Astrocyte of the spinal cord (primary cell): ENCODE measurements at places on chromosomes 2 and 18.

GRCh38 chr2:24919506-24920097 lies 435 bp downstream of the ADCY3 start:
- DNase-seq, result no peak

GRCh38 chr2:137939026-137939425 lies 25.2 kb upstream of the HNMT start:
- DNase-seq, result no peak

- no peak for DNase-seq
Measured at GRCh38 chr18:78563110-78563509, 416.5 kb upstream of the SALL3 start.

DNA sequence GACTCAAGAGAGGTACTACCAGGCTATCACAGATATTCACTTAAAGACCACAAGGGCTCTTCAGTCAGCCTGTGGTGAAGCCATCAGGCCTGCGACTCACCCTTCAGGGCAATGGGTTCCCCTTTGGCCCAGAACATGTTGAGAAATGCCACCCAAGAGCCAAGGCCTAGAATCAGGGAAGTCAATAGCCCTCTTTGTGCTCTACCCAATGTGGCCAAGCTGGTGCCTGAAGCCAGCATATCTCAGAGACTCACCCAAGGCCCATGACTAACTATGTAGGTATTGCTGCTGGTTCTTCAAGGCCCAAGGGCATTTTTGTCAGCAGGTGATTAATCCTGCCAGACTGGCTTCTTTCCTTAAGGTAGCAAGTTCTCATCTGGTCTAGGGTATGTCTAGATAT lies 338.9 kb upstream of the SETBP1 start:
- no peak for DNase-seq

- no peak for DNase-seq
Measured at GRCh38 chr18:67483952-67484351, 32.6 kb downstream of the DSEL start.

DNA sequence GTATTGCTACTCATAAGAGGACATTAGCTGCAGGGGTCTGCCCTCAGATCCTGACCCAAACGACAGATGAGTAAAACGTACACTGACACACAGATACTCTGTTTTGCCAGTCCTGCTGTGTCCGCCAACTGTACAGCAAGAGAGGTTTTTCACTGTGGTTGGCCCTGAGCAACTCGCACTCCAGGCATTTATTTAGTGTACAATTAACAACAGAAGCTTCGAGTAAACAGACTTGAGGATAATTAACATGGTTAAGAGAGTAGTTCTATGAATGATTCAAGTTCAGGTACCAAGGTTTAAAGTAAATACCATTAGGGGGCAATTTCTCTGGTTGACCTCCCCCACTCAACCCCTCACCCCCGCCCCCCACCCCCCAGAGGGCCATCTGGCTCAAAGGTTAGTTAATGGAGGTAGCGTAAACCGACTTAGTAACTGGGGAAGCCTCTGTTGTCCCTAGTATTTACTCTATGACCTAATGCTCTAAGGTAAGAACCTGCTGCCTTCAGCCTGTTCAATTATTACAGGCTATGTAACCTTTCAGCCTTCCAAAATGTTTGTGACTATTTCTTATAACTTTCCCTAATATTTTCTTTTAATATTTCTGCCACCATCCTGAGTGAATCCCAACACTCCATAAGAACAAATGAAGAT lies 103.9 kb upstream of the XIRP2 start:
- no peak for DNase-seq

GRCh38 chr18:610214-610928 lies 13.6 kb downstream of the CLUL1 start:
- no peak for DNase-seq

DNA sequence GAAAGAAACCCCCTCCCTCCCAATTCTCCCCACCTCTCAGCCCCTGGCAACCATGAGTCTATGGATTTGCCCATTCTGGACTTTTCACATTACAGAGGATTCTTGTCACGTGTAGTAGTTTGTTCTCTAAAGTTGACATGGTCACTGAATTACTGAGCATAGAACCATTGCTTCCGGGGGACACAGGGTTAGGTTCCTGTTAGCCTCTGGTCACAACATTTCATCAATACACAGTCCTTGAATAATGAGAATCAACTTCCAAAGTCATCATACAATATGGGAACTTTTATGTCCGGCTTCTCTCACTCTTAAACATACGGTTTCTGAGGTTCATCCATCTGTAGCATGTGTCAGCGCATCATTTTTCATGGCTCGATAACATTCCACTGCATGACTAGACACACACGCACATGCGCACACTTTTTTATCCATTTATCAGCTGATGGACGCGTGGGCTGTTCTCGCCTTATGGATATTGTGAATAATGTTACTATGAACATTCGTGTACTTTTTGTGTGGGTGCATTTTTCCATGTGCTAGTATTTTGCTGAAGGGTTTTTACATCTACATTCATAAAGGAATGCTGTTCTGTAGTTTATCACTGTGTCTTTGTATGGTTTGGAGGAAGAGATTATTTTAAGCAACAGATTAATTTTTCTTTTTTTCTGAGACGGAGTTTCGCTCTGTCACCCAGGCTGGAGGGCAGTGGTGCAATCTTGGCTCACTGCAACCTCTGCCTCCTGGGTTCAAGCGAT lies 48.1 kb downstream of the PARD6G start:
- DNase-seq, result no peak

- DNase-seq, result peak; percentile 96
Measured at GRCh38 chr2:223041527-223042109, 10.4 kb upstream of the KCNE4 start.

- DNase-seq, result no peak
Measured at GRCh38 chr2:233819884-233820773, 34.2 kb downstream of the HJURP start.

GRCh38 chr2:127683757-127684156 lies 8.4 kb upstream of the LIMS2 start:
- no peak for DNase-seq

DNA sequence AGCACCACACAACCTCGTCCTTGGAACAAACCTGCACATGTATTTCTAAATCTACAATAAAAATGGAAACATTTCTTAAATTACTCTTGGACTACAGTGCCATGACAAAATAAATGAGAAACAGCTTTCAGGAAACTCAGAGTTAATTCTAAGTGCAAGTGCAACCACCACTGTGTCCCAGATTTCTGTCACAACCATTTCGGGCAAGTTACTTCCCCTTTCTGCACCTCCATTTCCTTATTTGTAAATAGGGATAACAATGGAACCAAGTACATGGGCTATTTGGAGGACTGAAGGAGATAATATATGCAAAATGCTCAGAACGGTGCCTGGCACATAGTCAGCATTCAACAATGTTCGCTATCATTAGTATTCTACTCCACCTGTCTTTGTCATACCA lies 93.2 kb downstream of the CACNB4 start:
- DNase-seq, result no peak

DNA sequence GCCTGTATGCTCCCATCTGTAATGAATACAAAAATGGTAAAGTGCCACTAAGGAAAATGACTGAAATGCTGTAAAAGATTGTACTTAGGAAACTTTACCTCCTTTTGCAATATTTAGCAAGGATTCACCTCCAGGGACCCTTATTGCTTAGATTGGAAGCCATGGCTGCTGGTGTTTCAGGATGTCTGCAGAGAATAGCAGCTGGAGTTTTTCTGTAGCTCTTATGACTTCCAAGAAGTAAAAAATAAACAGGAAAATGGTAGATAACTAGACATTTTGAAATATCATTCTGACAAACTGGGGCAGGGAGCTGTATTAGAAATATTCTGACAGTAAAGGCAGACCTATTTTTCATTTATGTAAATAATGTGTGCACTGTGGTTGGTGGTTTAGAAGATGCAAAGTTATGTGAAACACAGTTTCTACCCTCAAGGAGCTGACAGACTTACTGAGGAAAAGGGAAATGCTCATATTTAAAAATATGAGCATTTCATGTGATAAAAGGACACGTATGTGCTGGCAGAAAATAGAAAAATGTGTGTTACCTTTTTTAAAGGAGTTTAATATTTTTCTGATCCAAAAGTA lies 224.9 kb upstream of the BOD1L2 start:
- DNase-seq, result no peak

- no peak for DNase-seq
Measured at GRCh38 chr2:126863336-126864015, 35.2 kb upstream of the TEX51 start.

DNA sequence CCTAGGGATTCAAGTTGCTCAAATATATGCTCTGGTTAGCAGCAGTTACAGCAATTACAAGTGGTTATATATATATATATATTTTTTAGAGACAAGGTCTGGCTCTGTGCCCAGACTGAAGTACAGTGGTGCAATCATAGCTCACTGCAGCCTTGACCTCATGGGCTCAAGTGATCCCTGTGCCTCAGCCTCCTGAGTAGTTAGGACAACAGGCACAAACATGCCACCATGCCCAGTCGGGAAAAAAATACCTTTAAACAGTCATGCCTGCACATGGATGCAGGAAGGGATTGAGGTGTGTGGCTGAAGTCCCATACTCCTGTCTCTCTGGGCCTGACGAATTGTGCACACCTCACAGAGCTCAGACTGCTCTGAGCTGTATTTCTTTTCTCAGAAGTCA lies 19.6 kb upstream of the DNAH7 start:
- DNase-seq, result peak; percentile 34

- no peak for DNase-seq
Measured at GRCh38 chr2:143974262-143974661, 545.7 kb downstream of the ZEB2 start.

- no peak for DNase-seq
Measured at GRCh38 chr2:196247114-196247975, 76.0 kb upstream of the STK17B start.

DNA sequence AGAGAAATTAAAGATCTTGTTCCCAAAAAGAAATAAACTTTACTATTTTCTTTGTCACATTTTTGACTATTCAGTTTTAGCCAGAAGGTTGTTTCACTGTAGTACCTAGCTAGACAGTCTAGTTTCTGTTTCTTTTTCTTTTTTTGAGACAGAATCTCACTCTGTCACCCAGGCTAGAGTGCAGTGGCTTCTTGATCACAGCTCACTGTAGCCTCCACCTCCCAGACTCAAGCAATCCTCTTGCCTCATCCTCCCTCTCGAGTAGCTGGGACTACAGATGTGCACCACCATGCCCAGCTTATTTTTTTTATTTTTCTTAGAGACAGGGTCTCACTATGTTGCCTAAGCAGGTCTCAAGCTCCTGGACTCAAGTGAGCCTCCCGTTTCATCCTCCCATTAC lies 2.2 kb downstream of the RBM45 start:
- no peak for DNase-seq

GRCh38 chr18:62716619-62717168 lies 1.4 kb downstream of the PHLPP1 start:
- DNase-seq, result peak; percentile 37

GRCh38 chr2:224909885-224910573 lies 132.2 kb downstream of the DOCK10 start:
- DNase-seq, result peak; percentile 89

DNA sequence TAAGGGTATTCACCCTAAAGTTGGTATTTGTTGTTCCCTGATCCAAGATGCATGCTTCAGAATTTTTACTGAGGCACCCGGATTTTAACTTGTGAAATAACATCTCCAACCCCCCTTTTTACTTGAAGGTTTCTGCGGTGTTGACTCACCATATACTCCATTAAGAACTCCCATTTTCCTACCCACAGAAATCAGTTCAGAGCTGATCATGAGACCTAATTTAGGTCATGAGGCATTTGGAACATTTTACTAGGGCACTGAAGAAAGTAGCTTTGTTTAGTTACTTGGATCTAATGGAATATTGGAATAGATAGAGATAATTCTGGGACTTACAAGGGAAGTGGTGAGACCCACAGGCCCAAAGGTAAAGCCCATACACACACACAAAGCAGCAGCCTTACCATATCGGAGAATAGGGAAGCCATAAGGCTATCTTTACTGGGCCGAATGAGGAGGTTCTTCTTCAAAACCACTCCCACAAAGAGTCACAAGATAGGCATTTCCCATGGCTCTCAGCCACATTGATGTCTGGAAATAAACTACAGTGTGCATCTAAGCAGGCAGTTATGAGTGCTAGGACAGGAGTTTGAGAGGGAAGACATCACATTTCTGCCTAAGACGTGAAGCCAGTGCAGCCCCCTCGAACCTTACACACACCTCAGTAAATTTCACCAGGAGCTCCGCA lies 681.0 kb upstream of the LRRTM4 start:
- DNase-seq, result no peak

GRCh38 chr2:128783193-128783671 lies 464.6 kb upstream of the HS6ST1 start:
- DNase-seq, result no peak

DNA sequence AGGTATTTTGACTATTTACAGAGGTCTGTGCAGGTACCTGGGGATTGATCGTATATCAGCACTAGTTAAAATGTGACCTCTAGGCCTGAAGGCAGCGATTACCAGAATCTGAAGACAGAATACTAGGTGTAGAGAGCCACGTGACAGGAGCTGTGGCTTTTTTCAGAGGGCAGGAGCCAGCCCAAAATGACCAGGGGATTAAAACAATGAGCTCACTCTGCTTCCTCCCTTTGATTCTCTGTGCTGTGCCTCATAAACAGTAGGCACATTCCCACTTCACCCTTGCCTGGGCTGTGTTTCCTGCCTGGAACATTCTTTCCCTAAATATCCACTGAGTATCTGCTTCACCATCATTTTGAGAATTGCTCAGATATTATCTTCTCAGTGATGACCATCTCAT lies 15.2 kb downstream of the ITGAV start:
- no peak for DNase-seq

- DNase-seq, result no peak
Measured at GRCh38 chr2:50850290-50850969, 181.5 kb downstream of the NRXN1 start.

DNA sequence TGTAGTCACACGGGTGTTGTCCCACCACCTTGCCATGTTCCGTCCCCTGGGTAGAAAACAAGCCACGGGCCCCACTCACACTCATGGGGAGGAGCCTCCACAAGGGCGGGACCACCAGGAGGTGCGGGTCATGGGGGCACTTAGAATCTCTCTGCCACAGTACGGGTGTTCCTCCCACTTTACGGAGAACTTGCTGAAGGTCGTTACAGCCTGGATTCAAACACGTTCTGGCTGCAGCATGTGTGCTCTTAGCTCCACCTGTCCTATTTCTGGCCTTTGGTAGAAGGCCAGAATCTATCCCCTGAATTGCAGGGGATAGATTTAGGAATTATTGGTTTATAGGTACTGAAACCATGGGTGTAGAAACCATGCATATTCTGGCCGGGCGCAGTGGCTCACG lies 14.9 kb upstream of the CEP192 start:
- DNase-seq, result no peak

- DNase-seq, result no peak
Measured at GRCh38 chr2:176063958-176064357, 19.8 kb downstream of the EVX2 start.

GRCh38 chr2:226835420-226835795 lies 446 bp upstream of the RHBDD1 start:
- DNase-seq, result no peak

GRCh38 chr2:198630384-198630783 lies 826.0 kb downstream of the PLCL1 start:
- DNase-seq, result no peak

GRCh38 chr2:239353692-239354091 lies 47.1 kb downstream of the HDAC4 start:
- no peak for DNase-seq
